ENCODE measurements at places on chromosomes 13 and 19. TPM values are rescaled to one million over a fixed set of nuclear protein-coding genes. Genes with fewer than 3 reads are reported as not detected.

GRCh38 chr19:17335575-17335974 is 920 bp upstream of the ANO8 start:
- peak; percentile 21 for DNase-seq
- peaks cover 8% of the 10 kb centered on the region for H3K36me3 ChIP-seq
- H3K4me1 ChIP-seq: peaks cover 18% of the 10 kb centered on the region
- H3K4me3 ChIP-seq: peak overlapping the region; percentile 93
- H3K27ac ChIP-seq: no peak overlapping the region

DNA sequence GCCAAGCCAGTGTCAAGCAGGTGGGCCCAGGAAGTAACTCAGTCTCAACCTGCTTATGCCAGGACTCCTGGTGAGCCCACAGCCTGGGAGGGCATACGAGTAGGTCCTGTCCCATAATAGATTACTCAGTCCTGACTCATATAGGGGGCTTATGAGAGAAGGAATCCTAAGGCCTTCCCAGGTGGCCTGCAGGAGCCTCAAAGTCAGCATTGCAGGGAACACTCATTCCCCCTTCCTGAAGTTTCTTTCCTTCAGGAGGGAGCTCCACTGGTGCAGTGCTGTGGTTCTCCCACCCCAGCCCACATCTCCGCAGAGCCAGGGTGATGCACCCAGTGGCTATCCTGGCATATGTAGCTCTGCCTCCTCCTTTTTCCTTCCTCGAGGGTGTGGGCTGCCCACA is 137.3 kb downstream of the ZIC5 start:
- DNase-seq: peak; percentile 19
- 0 out of 2 replicates have a peak, but pooled peaks cover 2% of the 10 kb centered on the region for H3K27me3 ChIP-seq
- H3K27ac ChIP-seq: no peak overlapping the region
- H3K4me3 ChIP-seq: no peak overlapping the region
- no peaks in the 10 kb centered on the region for H3K36me3 ChIP-seq
- no peaks in the 10 kb centered on the region for H3K4me1 ChIP-seq

GRCh38 chr19:8731428-8732169 is 10.2 kb downstream of the OR2Z1 start:
- no peaks in the 10 kb centered on the region for H3K4me1 ChIP-seq
- DNase-seq: peak; percentile 17
- no peak overlapping the region for H3K27ac ChIP-seq
- H3K36me3 ChIP-seq: no peaks in the 10 kb centered on the region
- peaks cover 22% of the 10 kb centered on the region for H3K27me3 ChIP-seq

DNA sequence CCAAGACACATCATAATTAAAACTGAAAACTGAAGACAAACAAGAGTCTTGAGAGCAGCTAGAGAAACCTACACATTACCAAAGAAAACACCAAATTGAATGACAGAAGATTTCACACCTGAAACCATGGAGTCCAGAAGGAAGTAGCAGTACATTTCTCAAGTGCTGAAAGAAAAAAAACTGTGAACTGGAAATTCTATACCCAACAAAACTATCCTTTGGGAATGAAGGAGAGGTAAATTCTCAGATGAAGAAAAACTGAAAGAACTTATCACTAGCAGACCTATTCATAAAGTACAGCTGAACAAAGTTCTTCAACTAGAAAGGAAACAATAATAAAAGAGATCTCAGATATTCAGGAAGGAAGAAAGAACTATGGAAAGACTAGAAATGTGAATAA is 198.7 kb upstream of the ZNF507 start:
- no peaks in the 10 kb centered on the region for H3K27me3 ChIP-seq
- H3K4me1 ChIP-seq: no peaks in the 10 kb centered on the region
- no peak overlapping the region for H3K4me3 ChIP-seq
- H3K27ac ChIP-seq: no peak overlapping the region

DNA sequence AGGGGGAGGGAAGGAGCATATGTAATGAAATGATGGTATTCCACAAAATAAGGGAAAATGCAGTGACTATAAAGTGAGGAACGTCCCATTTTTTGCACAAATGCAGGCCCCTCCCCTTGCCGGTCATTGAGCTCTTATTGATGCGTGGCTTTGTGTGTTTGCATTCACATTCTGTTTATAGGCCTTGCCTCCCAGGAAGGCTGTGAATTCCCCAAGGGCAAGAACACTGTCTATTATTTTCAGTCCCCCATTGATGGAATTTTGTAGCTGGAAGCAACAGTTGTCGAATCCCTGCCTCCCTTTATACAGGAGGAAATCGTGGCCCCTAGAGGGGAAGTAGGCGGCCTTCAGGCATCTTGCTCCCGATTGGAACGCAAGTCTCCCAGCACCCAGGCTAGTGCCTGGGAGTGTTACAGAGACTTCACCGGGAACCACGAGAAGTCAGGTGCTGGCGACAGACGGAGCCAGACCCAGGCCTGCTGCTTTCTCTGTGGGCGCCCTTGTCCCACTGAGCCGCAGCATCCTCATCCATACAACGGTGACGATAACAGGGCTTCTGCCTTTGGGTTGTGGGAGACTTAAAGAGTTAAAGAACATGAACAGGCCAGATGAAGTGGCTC is 6.9 kb downstream of the SBSN start:
- H3K27me3 ChIP-seq: no peaks in the 10 kb centered on the region
- no peak for DNase-seq
- H3K4me1 ChIP-seq: peaks cover 19% of the 10 kb centered on the region
- no peaks in the 10 kb centered on the region for H3K36me3 ChIP-seq
- no peak overlapping the region for H3K27ac ChIP-seq
- no peak overlapping the region for H3K4me3 ChIP-seq

DNA sequence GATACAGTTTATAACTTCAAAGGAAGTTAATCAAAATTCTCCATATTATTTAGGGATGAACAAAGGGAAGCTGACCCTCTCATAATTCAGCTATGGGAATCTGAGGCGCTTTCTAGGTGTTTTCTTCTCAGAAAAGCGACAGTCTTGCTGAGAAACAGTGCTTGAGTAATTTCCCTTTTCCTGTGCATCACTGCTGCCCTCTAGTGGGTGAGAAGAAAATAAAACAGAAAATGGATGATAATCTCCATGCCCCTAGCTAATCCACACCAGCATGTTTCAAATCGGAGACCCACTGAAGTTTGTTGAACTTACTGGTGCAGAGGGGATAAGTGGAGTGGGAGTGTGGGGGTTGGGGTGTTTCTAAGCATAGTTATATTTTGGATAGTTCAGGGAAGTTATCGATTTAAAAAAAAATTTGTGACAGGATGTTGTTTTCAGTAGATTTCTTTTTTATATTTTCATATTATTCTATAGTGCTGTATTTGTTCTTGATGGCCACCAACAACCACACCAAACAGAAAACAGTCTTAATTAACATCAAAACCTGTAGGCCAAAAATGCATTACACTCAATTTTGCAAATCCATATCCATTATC is 21.4 kb downstream of the LCP1 start:
- no peaks in the 10 kb centered on the region for H3K4me1 ChIP-seq
- H3K36me3 ChIP-seq: peaks cover 19% of the 10 kb centered on the region
- H3K27ac ChIP-seq: no peak overlapping the region
- no peaks in the 10 kb centered on the region for H3K27me3 ChIP-seq
- no peak overlapping the region for H3K4me3 ChIP-seq

- H3K27me3 ChIP-seq: no peaks in the 10 kb centered on the region
- H3K36me3 ChIP-seq: no peaks in the 10 kb centered on the region
- no peak overlapping the region for H3K4me3 ChIP-seq
- DNase-seq: no peak
- no peak overlapping the region for H3K27ac ChIP-seq
- no peaks in the 10 kb centered on the region for H3K4me1 ChIP-seq
These were observed 19.6 kb downstream of the PIAS4 start for GRCh38 chr19:4027146-4027545.

GRCh38 chr13:69389899-69390298 is 717.7 kb upstream of the ATXN8OS start:
- H3K27ac ChIP-seq: no peak overlapping the region
- H3K36me3 ChIP-seq: no peaks in the 10 kb centered on the region

DNA sequence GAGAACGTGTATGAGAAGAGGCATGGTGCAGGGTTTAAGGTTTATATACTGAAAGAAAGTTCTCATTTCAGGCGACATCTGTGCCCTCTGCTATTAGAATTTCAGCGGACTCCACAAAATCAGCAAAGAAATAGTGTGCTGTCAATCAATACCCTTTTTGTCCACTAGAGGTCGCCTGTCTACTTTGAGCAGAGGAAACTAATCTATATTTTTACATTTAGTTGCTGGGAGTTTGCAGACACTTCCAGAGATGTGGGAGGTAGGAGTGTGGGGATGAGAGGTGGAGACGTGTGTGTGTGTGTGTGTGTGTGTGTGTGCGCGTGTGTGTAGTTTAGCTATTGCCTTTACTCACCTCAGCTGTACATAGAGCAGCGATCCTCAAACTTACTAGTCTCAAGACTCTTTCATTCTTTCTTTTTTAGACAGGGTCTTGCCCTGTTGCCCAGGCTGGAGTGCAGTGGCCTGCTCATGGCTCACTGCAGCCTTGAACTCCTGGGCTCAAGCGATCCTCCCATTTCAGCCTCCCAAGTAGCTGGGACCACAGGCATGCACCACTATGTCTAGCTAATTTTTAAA is 9.7 kb downstream of the INAFM1 start:
- peak; percentile 71 for DNase-seq
- no peak overlapping the region for H3K27ac ChIP-seq
- peaks cover 5% of the 10 kb centered on the region for H3K4me1 ChIP-seq
- H3K27me3 ChIP-seq: no peaks in the 10 kb centered on the region
- H3K36me3 ChIP-seq: no peaks in the 10 kb centered on the region

GRCh38 chr13:66369666-66370065 is 860.5 kb downstream of the PCDH9 start:
- no peaks in the 10 kb centered on the region for H3K36me3 ChIP-seq
- no peak overlapping the region for H3K27ac ChIP-seq
- H3K4me1 ChIP-seq: no peaks in the 10 kb centered on the region
- DNase-seq: no peak
- no peaks in the 10 kb centered on the region for H3K27me3 ChIP-seq

DNA sequence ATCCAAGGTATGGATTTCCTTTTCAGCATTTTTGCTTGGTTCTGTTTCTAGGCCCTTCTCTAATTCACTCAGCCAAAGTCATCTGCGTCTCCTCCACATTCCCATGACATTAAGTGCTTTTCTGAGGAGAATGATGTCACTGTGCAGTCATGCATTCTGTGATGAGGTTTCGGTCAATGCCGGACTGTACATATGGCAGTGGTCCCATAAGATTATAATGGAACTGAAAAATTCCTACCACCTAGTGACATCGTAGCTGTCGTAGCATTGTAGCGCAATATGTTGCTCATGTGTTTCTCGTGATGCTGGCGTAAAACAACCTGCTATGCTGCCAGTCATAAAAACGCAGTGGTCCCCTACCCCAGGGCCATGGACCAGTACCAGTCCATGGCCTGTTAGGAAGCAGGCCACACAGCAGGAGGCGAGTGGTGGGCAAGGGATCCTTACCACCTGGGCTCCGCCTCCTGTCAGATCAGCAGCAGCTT is 63.4 kb upstream of the TNFRSF19 start:
- H3K4me3 ChIP-seq: no peak overlapping the region
- no peaks in the 10 kb centered on the region for H3K27me3 ChIP-seq
- peaks cover 56% of the 10 kb centered on the region for H3K4me1 ChIP-seq
- peak; percentile 17 for DNase-seq
- H3K36me3 ChIP-seq: no peaks in the 10 kb centered on the region
- H3K27ac ChIP-seq: peak overlapping the region; percentile 7

- peaks cover 16% of the 10 kb centered on the region for H3K27me3 ChIP-seq
- H3K4me1 ChIP-seq: no peaks in the 10 kb centered on the region
- H3K27ac ChIP-seq: no peak overlapping the region
- H3K4me3 ChIP-seq: no peak overlapping the region
These were observed 83.5 kb downstream of the CHST8 start for GRCh38 chr19:33705090-33705847.

DNA sequence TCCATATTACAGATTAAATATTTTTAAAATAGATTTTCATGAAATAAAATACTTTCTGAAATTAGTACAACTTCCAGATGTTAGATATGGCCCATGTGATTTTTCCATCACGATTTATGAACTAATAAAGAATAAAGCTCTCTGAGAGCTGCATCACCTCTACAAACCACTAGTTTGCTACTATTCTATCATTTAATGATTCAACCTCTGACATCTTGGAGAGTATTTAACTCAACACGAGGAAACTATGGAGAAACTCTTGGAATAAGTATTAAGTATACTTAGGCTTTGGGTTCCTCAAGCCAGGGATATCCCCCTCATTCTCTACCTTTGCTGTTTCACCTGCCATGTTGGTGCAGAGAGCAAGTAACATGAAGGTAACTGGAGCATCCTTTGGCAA is 55.7 kb downstream of the DACH1 start:
- no peak for DNase-seq
- H3K4me3 ChIP-seq: no peak overlapping the region
- H3K36me3 ChIP-seq: no peaks in the 10 kb centered on the region
- H3K27me3 ChIP-seq: no peaks in the 10 kb centered on the region

Gene CRX
- not detected for total RNA-seq

Gene CPB2
- not detected for total RNA-seq
